ENCODE measurements at places on chromosomes 4 and X. TPM values are rescaled to one million over a fixed set of nuclear protein-coding genes. Genes with fewer than 3 reads are reported as not detected.

Gene ODAPH
- total RNA-seq, result not detected

Gene PRRG3
- not detected for total RNA-seq

Gene PRDM8
- 5.0 TPM for total RNA-seq

Gene RTL5
- 2.2 TPM for total RNA-seq

Gene ARAP2
- total RNA-seq, result 3.6 TPM

Gene OR13H1
- total RNA-seq, result not detected

Measured in osteoblast (primary cell).